Heart left ventricle (tissue), 16 donors: ENCODE measurements at places on chromosomes 1 and 21.

- H3K4me1 ChIP-seq = no peaks in the 10 kb centered on the region
- DNase-seq = no peak
- H3K27ac ChIP-seq = no peak overlapping the region
- H3K36me3 ChIP-seq = no peaks in the 10 kb centered on the region
- H3K4me3 ChIP-seq = no peak overlapping the region
- H3K27me3 ChIP-seq = no peaks in the 10 kb centered on the region
Measured at GRCh38 chr1:240946926-240947325, 335.0 kb upstream of the GREM2 start.

GRCh38 chr1:195958131-195958530 is 650.1 kb downstream of the KCNT2 start:
- DNase-seq = no peak
- H3K27ac ChIP-seq = no peak overlapping the region
- H3K36me3 ChIP-seq = no peaks in the 10 kb centered on the region
- no peaks in the 10 kb centered on the region for H3K27me3 ChIP-seq
- H3K4me1 ChIP-seq = no peaks in the 10 kb centered on the region

DNA sequence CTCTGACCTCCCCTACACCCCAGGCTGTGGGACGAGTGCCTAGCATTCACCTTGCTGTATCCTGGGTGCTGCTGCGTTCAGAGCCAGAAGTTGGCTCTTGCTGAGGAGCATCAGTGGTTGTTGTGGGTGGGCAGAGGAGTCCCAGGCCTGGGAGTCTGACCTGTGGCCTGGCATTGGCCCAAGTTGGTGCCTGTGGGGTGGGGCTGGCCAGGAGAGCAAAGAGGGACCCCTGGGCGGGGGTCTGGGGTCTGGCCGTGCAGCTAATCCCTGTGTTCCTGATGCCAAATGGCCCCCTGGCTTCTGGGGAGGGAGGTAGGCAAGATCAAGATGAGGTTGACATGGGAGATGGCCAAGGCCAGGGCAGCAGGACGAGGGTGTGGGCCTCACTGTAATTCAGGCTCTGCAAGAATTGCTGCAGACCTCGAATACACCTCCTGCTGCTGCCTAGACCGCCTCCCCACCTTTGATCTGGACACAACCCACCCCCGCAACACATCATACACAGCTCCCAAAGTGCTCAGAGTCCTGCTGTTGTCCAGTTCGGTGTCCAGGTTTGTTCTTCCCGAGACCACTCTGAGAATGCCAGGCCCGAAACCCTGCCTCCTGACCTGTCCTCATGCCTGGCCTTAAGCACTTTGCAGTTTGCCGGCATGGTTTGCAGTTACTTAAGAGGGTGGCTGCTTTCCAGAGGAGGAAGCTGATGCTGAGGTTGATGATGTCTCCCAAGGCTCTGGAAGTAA is 28.7 kb downstream of the CDK18 start:
- peaks cover 15% of the 10 kb centered on the region for H3K36me3 ChIP-seq
- no peaks in the 10 kb centered on the region for H3K4me1 ChIP-seq
- DNase-seq = no peak
- H3K27ac ChIP-seq = no peak overlapping the region

- DNase-seq = no peak
- no peaks in the 10 kb centered on the region for H3K4me1 ChIP-seq
- peaks cover 13% of the 10 kb centered on the region for H3K36me3 ChIP-seq
- H3K27ac ChIP-seq = no peak overlapping the region
Measured at GRCh38 chr1:100969327-100969726, 56.3 kb downstream of the DPH5 start.

- peak overlapping the region; percentile 79 for H3K27ac ChIP-seq
- DNase-seq = peak; percentile 59
- no peak overlapping the region for H3K4me3 ChIP-seq
- H3K4me1 ChIP-seq = peaks cover 24% of the 10 kb centered on the region
- no peaks in the 10 kb centered on the region for H3K27me3 ChIP-seq
- H3K36me3 ChIP-seq = no peaks in the 10 kb centered on the region
Measured at GRCh38 chr21:35257413-35257812, 208.3 kb upstream of the RUNX1 start.

DNA sequence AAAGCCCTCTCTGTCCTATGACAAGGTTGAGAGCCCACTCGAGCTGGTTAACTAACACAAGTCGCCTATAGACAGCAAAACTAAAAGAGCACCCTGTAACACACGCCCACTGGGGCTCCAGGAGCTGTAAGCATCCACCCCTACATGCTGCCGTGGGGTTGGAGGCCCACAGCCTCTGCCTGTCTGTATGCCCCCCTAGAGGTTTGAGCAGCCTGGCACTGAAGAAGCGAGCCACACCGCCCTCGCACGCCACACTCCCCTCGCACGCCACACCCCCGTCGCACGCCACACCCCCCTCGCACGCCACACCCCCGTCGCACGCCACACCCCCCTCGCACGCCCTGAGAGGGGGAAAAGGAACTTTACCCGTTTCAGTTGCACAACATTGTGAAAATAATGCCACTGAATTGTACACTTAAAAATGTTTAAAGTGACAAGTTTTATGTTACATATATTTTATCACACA is 13.2 kb upstream of the HMGCL start:
- H3K4me3 ChIP-seq = peak overlapping the region; percentile 38
- no peak overlapping the region for H3K27ac ChIP-seq
- no peaks in the 10 kb centered on the region for H3K4me1 ChIP-seq
- H3K36me3 ChIP-seq = no peaks in the 10 kb centered on the region
- DNase-seq = peak; percentile 64

DNA sequence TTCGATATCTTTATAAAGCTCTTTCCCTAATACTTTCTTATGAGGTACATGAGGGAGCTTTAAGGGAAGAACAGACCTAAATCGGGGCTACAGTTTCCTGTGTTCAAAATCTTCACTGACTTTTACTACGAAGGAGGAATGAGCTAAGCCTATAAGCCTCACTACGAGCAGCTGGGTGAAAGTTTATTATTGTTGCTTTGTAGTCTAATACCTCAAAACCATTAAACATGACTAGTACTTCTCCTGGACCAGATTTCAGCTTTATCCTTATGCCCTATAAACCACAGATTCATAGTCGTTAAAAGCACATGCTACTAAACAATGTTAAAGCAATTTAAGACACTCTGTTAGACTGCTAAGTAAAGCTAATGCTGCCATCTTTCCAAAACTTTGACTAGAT is 30.2 kb downstream of the NDC1 start:
- DNase-seq = no peak
- no peak overlapping the region for H3K27ac ChIP-seq
- H3K36me3 ChIP-seq = peaks cover 61% of the 10 kb centered on the region
- no peak overlapping the region for H3K4me3 ChIP-seq
- no peaks in the 10 kb centered on the region for H3K4me1 ChIP-seq
- H3K27me3 ChIP-seq = no peaks in the 10 kb centered on the region

GRCh38 chr1:26109229-26110164 is 2.1 kb upstream of the PDIK1L start:
- H3K4me3 ChIP-seq = no peak overlapping the region
- H3K36me3 ChIP-seq = no peaks in the 10 kb centered on the region
- peaks cover 29% of the 10 kb centered on the region for H3K4me1 ChIP-seq
- no peak overlapping the region for H3K27ac ChIP-seq

DNA sequence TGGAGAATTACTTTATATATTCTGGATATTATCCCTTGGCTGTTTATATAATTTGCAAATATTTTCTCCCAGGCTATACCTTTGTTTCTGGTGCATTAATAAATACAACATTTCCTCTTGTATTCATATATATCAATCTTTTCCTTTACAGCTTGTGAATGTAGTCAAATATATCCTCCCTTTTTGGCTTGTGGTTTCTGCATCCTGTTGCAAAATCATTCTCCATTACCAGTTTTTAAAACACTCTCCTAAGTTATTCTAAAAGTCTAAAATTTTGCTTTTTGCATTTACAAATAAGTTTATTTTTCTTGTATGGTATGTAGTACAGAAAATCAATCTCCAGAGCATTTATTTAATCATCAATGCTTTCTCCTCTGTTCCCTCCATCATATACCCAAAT is 909.4 kb downstream of the ADGRL2 start:
- H3K4me3 ChIP-seq = no peak overlapping the region
- peaks cover 2% of the 10 kb centered on the region for H3K4me1 ChIP-seq
- no peak for DNase-seq
- no peak overlapping the region for H3K27ac ChIP-seq
- H3K36me3 ChIP-seq = no peaks in the 10 kb centered on the region

DNA sequence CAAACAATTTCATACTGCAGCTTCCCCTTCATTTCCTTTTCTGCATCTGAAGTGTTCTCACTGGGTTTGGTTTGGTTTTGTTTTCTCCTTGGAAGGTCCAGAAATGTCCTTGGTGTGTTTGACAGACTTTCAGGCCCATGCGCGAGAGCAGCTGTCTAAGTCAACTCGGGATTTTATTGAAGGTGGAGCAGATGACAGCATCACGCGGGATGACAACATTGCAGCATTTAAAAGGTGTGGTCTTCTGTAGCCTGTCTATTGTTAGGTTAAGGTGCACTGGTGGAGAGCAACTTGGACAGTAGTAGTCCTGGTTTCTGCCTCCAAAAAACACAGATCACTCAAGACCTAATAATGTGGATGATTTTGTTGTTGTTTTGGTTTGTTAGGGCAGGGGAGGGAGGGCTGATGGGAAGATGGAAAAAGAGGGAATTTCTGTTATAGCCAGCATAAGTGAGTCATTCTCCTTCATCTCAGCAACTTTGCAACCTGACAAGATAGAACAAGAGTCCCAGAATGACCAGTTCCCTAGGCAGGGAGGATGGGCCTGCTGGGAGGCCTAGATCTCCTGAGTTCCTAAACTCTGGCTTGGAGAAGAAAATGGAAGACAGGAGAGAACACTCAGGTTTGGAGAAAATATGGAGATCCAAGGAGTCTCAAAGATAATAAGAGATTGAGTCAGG is 12.5 kb downstream of the HAO2 start:
- no peaks in the 10 kb centered on the region for H3K27me3 ChIP-seq
- H3K36me3 ChIP-seq = no peaks in the 10 kb centered on the region
- H3K27ac ChIP-seq = no peak overlapping the region
- no peak overlapping the region for H3K4me3 ChIP-seq
- DNase-seq = no peak

- H3K27me3 ChIP-seq = no peaks in the 10 kb centered on the region
- no peak overlapping the region for H3K4me3 ChIP-seq
- H3K4me1 ChIP-seq = no peaks in the 10 kb centered on the region
- H3K27ac ChIP-seq = no peak overlapping the region
Measured at GRCh38 chr1:94614168-94614815, 72.7 kb upstream of the F3 start.

DNA sequence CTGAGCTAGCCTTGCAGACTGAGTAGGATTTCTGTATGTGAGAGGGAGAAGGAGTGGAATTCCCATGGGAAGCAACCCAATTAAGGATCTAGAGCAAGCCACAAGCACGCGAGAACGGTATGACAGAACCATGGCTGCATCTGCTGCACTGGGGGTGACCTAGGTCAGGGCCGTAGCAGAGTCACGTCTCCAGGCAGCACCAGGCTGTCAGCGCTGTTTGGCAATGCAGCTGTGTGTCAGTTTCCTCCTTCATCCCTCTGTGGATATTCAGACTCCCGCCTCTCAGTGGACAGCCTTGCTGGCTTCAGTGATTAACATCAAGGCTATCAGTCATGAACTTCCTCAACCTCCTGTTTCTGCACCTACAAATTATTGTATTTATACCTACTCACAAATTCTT is 118.1 kb upstream of the PPP2R5A start:
- peaks cover 8% of the 10 kb centered on the region for H3K4me1 ChIP-seq
- H3K27me3 ChIP-seq = no peaks in the 10 kb centered on the region
- peak; percentile 62 for DNase-seq

DNA sequence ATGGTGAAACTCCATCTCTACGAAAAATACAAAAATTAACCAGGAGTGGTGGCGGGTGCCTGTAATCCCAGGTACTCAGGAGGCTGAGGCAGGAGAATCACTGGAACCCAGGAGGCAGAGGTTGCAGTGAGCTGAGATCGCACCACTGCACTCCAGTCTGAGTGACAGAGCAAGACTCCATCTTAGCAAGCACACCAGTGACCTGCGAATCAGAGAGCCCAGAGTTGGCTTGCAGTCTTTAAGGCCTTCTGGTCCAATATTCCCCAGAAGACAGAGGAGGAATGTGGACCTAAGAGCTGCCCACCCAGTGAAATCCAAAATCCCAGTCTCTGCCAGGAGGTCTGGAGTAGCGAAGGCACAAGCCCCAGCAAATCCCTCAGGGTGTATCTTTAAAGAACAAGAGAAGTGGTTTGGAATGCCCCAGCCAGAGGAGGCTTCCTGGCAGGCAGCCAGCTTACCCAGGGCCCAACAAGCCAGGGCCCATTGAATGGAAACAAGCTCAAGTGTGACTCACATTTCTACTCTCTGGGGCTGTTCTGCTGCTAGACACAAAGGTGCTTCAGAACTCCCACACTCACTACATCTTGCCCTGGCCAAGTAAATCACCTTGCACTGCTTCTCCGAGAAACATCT is 23.9 kb downstream of the GPR161 start:
- H3K4me3 ChIP-seq = no peak overlapping the region
- H3K4me1 ChIP-seq = no peaks in the 10 kb centered on the region
- H3K27me3 ChIP-seq = no peaks in the 10 kb centered on the region
- no peak overlapping the region for H3K27ac ChIP-seq
- no peaks in the 10 kb centered on the region for H3K36me3 ChIP-seq

GRCh38 chr1:67149179-67149770 is 14.5 kb upstream of the C1orf141 start:
- H3K4me1 ChIP-seq = peaks cover 7% of the 10 kb centered on the region
- no peaks in the 10 kb centered on the region for H3K36me3 ChIP-seq
- DNase-seq = peak; percentile 61
- H3K27ac ChIP-seq = no peak overlapping the region
- H3K4me3 ChIP-seq = no peak overlapping the region
- no peaks in the 10 kb centered on the region for H3K27me3 ChIP-seq

- no peak for DNase-seq
- H3K27ac ChIP-seq = no peak overlapping the region
- no peaks in the 10 kb centered on the region for H3K4me1 ChIP-seq
- no peaks in the 10 kb centered on the region for H3K36me3 ChIP-seq
- H3K27me3 ChIP-seq = no peaks in the 10 kb centered on the region
Measured at GRCh38 chr1:216081445-216081844, 341.8 kb downstream of the USH2A start.

- no peaks in the 10 kb centered on the region for H3K27me3 ChIP-seq
- H3K27ac ChIP-seq = no peak overlapping the region
- DNase-seq = peak; percentile 31
- no peaks in the 10 kb centered on the region for H3K4me1 ChIP-seq
- no peak overlapping the region for H3K4me3 ChIP-seq
- no peaks in the 10 kb centered on the region for H3K36me3 ChIP-seq
Measured at GRCh38 chr1:172499636-172500141, 33.3 kb upstream of the SUCO start.

DNA sequence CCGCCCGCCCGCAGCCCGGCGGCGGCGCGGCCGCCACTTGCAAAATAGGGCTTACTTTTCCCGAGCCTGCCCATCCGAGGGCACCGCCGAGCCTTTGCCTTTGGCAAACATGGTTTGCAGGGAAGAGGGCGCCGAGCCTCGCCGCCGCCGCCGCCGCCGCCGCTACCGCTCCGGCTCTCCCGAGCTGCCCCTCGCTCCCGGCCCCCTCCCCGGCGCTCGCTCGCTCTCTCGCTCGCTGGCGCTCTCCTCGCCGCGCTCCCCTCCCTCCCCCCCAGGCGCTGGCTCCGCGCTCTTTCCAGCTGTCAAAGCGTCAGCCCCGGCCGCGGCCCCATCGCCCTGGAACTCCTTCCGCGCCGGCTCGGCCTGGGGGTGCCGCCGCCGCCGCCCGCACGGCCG is 298 bp downstream of the SSBP3 start:
- no peak overlapping the region for H3K27ac ChIP-seq
- DNase-seq = no peak
- H3K4me1 ChIP-seq = peaks cover 28% of the 10 kb centered on the region
